ENCODE measurements at places on chromosomes 5 and 9. TPM values are rescaled to one million over a fixed set of nuclear protein-coding genes. Genes with fewer than 3 reads are reported as not detected.

DNA sequence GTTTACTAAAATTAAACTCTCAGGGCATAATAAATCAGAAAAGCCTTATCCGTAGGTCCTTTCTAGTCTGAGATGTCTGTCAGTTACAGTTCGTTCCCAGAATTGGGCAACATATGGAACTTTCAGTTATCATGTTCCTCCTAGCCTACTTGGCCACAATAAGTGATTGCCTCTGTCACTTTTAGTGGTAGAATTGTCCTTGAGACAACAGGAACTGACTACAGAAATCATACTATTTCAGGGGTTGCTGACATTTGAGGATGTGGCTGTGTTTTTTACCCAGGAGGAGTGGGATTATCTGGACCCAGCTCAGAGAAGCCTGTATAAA lies 956 bp downstream of the ZNF189 start:
- DNase-seq, result no peak

DNA sequence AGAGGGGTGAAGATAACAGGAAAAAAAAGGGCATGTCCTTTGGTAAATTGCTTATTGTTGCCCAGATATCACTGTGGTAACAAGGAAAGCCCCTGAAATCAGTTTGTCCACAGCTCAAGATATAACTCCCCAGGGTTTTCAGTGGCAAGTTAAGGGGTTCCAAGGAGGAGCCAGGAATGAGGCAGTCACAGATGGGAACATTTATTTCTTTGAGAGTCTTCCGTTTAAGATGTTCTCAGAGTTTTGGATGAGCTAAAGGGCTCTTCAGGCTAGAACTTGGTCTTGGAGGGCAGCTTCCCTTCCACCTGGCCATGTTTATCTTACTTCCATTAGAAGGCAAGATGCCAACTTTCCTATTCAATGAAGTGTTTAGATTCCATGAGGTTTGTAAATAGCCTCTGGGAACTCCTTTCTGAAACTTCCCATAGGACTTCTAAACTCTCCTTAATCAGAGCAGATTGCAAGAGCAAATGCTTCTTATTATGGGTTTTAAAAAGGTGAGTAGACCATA lies 277.6 kb upstream of the TNC start:
- no peak for DNase-seq

GRCh38 chr9:129011761-129012181 lies 16.4 kb downstream of the SH3GLB2 start:
- no peak for DNase-seq

- no peak for DNase-seq
Measured at GRCh38 chr5:157370967-157371366, 89.0 kb upstream of the NIPAL4 start.

- DNase-seq, result peak; percentile 93
Measured at GRCh38 chr9:106878934-106879333, 16.0 kb downstream of the ZNF462 start.

Gene FSTL4
- total RNA-seq, result 0.20 TPM

Gene NMUR2
- not detected for total RNA-seq

All from lung microvascular endothelial cell (primary cell).